Stomach (tissue), 19 donors: ENCODE measurements at places on chromosomes 3 and 15. TPM values are rescaled to one million over a fixed set of nuclear protein-coding genes. Genes with fewer than 3 reads are reported as not detected.

GRCh38 chr15:60072826-60073465, 68.8 kb downstream of the FOXB1 start:
- DNase-seq, result no peak

- no peak for DNase-seq
These were observed 11.9 kb downstream of the OXSM start for GRCh38 chr3:25801786-25802185.

GRCh38 chr15:42270996-42271395, 2.0 kb upstream of the GANC start:
- DNase-seq, result no peak

Gene TRPM1
- total RNA-seq, result not detected

DNA sequence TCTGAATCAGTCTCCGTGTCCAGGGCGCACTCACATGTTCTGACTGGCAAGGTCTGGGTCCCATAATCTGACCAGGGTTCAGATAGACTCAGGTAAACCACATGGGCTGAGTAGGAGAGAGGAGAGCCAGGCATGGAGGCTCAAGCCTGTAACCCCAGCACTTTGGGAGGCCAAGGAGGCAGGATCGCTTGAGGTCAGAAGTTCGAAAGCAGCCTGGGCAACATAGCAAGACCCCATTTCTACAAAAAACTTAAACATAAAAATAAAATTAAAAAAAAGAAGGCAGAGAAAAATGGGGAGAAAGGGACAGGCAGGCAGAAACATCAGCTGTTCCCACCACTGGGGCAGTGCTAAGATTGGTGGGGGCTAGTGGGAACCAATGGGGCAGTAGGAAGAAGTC, 5.4 kb downstream of the TMEM43 start:
- no peak for DNase-seq

- DNase-seq, result no peak
These were observed 114.4 kb downstream of the TPRG1 start for GRCh38 chr3:189286188-189286587.

- no peak for DNase-seq
These were observed 275.4 kb upstream of the CTDSPL start for GRCh38 chr3:37586280-37586679.
